ENCODE measurements at places on chromosomes 6 and 20.

DNA sequence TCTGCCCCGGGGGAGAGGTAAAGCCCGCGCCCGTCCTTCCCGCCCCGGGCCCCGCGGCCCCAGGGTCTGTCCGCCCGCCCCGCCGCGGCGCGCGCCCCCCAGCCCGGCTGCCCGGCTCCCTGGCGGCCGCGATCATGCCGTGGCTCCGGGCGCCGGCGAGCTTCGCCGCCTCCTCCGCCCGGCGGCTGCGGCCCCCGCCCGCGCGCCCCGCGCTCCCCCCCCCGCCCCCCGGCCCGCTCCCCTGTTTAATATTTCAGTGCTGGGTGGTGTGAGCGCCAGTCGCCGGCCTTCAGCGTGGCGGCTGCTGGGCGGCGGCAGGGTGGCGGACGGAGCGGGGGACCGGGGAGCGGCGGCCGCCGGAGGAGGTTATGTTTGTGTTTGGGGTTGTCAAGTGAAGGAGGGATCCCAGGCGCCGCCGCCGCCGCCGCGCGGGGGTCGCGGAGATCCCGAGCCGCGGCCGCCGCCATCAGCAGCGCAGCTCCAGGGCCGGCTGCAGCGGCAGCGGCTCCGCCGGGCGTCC lies at the start of gene HIVEP1:
HIVEP1 (plus strand) TSS at position 275 of the 520 bp plus-strand sequence. CDS start 3,317 bp downstream, outside the sequence.
- DNase-seq, result no peak

GRCh38 chr6:105318660-105319059 lies 84.2 kb downstream of the PREP start:
- DNase-seq, result no peak

DNA sequence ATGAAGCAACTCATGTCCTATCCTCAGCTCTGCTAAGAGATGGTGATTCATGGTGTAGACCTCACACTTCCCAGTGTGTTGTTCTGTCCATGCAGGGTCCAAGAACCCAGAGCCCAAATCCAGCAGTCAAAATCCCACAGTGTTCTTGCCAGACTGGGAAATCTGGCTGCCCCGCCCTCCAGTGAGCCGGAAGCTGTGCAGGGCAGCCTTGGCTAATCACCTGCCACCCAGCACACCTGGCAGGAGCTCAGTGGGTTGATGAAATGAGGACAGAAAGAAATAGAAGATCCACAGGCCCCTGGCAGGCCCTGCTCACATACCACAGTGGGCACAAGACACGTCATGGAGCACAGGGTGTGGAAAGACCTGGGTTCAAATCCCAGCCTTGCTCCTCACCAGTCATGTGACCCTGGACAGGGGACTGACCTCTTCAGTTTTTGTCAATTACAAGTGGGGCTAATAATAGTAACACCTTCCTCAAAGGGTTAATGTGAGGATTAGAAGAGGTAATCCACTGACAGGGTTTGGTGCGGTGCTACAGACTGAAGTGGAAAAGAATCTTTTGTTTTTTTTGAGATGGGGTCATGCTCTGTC lies 13.6 kb upstream of the GUCA1A start:
- no peak for DNase-seq

DNA sequence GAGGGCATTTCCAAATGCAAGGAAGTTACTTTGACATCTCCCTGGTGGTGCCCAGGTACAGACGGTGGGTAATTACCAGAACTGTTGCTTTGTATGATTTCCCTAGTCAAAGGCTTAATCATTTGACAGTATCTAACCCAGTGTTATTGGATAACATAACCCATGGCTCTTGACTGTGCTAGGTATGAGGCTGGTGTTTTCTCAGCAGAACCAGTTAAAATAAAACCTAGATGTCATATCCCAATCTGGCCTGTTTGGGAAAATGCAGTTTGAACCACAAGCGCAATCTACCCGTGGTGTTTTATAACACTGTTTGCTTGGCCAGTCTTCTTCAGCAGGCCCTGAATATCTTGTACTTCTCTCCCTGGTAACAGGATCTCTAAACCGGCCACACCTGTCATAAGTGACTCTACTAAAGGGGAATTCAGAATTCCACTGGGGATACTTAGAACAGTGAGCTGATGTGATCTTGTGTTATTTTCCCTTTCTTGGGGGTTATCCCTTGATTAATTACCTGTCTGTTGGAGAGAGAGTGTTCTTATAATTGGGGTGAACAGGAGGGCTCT lies 32.8 kb downstream of the PPP1R14C start:
- DNase-seq, result no peak

GRCh38 chr20:24456398-24456781 lies 13.0 kb upstream of the SYNDIG1 start:
- no peak for DNase-seq

DNA sequence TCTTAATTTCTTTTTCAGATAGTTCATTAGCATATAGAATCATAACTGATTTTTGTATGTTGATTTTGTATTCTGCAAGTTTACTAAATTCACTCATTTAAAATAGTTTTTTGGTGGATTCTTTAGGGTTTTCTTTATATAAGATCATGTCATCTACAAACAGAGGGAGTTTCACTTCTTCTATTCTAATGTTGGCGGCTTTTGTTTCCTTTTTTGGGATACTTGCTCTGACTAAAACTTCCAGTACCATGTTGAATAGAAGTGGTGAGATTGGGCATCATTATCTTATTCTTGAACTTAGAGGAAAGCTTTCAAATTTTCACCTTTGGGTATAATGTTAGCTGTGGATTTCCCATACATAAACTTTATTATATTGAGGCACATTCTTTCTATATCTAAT lies 296.9 kb downstream of the BCKDHB start:
- no peak for DNase-seq

DNA sequence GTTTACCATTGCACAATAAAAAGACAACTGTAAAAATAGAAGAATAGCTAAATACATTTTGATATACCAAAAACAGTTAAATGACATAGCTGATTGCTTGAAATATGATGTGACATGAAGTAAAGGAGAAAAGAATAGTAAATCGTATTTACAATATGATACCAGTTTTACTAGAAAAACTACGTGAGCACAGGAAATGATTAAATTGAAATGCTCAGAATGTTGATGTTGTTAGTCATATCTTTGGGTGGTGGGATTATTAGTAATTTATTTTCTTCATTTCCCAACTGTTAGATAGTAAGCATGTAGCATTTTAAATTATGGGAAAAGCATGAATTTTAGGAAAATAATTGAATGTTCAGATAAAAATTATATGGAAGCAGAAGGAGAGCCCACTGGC lies 268.3 kb upstream of the TAB2 start:
- DNase-seq, result no peak

DNA sequence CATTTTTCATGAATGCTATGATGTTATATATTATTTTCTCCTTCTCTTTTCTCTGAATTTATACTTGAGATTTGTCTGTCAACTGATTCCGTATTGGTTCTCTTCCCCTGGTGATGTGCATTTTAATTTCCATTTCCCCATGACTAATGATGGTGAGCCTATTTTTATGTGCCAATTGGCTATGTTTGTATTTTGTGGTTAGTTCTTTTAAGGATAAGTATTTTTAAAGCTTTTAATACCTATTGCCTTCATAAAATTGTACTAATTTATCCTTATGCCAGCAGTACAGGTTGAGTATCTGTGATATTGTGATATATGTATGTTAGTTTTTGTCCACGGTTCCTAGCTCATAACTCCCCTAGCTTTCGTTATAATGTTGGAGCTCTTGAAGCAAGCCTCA lies 2.8 kb downstream of the POLH start:
- DNase-seq, result no peak

DNA sequence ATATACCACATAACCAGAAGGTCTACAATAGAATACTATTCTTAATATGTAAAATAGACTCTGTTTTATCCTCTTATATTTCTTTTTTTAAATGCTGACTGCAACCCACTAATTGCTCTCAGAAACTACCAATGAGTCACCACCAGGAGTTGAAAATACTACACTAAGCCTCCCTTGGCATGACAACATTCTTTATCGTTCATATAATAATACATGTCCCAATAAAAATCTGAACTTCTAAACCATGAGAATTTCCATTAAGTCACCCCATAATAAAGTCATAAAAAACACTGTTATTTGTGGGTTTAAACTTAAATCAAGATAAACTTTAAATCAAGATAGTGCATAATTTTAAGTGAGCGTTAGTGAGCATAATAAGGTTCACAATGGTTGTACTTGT lies 4.2 kb downstream of the HACE1 start:
- no peak for DNase-seq

- no peak for DNase-seq
Observed at GRCh38 chr6:123928529-123928928, 124.9 kb downstream of the NKAIN2 start.

DNA sequence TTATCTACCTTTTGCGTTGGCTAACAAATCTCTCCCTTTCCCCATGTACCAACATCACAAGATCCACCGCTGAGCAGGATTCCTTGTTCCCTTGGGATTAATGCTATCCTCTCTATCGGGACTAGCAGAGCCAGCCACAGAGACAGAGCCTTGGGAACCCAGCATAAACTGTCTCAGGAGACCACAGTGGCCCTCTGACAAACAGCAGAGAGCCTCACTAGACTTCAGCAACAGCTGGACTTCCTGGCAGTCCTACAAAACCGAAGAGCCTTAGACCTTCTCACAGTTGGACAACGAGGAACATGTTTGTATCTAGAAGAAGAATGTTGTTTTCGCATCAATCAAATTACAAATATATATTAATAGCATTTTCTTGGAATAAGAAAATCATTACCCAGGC lies 39.6 kb upstream of the POU5F1 start:
- DNase-seq, result no peak

- DNase-seq, result no peak
Observed at GRCh38 chr6:166005944-166006899, 161.4 kb downstream of the TBXT start.

DNA sequence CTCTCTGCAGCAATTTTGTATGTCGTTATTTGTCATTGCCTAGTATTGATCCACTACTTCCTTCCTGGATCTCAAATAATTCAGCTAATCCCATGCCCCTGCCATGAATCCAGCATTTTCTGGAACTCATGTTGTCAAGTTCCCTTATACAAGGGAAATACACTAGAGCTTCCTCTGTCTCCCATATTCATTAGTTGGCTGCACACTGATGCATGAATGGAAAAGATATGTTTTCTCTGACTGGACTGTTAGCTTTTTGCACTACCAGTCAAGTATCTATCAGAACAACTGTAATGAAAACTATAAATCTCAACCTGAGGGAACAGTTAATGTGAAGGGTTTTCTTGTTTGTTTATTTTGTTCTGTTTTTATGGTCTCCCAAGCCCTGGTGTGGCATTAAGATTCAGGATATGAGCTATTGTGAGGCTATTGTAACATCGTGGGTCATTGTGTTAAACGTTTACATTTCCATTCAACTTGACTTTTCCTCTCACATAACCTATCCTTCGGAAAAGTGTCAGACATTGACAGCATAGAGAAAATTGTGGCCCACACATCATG lies 102.5 kb upstream of the FAM8A1 start:
- no peak for DNase-seq

GRCh38 chr20:10920396-10920795 lies 246.6 kb upstream of the JAG1 start:
- DNase-seq, result no peak

DNA sequence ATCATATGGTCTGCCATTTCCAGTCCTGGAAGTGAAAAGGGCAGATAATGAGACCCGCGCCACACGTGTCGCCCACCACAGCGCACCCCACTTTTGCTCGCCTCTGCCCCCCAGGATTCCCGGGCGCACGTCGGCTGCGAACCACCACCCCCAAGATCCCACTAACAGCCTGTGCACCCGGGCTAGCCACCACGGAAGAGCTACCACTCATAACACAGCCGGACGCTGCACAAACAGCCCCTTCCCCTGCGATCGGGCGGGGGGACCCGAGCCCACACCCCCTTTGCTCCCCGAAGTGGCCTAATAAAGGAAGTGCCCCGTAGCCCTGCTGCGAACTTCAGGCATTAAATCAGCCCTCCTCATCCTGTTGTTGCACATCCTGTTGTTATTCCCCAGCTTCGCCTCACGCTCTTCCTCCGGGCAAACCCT lies 506 bp downstream of the CITED2 start:
- DNase-seq, result no peak

DNA sequence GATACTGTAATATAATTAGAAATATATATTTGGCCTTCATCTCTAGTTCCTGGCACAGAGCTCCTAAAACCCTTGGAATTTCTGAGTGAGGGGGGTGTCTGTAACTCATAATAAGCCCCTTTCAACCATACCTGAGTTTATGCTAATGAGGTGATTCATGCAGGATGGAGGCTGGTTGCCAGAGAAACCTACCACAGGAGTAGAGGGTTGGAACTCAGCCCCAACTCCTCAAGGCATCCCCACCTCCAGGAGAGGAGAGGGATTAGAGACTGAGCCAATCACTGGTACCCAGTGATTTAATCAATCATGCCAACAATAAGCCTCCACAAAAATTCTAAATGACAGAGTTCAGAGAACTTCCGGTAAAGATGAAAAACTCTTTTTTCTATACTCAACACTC lies 17.5 kb downstream of the UQCC1 start:
- no peak for DNase-seq

DNA sequence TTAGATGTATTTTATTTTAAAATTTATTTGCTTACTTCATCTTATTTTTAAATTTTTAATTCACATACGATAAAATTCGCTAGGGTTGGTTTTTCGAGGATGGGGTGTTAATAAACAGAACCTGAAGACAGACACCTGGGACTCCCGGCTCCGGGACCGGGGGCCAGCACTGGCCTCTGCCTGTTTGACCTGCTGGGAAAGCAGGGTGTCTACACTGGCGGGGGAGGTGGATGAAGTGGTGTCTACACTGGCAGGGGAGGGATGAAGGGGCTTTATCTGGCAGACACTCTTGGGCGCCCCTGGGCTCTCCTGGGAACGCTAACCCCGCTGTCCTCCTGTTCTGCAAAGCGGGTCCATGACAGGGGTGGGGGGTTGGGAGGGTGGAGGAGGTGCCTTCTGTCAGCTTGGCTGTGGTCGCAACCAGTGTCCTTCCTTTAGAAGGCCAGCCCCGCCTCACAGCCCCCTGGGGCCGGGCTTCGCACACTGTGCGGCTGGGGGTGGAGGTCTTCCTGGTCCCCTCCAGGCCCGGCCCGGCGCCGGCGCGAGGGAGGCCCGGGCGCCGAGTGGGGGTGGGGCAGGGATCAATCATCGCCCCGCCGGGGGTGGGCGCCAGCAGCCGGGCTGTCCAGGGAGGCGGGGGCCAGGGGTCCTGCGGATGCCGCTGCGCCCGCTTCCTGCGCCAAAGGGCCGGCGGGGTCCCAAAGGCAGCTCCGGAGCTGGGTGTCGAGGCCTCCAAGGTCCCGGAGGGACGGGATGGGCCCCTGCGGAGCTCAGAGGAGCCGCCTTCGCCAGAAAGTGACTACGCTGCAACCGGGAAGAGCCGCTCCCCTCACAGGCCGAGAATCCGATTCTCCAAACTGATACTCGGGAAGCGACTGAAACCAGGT lies 1.8 kb downstream of the GATA5 start:
- no peak for DNase-seq

DNA sequence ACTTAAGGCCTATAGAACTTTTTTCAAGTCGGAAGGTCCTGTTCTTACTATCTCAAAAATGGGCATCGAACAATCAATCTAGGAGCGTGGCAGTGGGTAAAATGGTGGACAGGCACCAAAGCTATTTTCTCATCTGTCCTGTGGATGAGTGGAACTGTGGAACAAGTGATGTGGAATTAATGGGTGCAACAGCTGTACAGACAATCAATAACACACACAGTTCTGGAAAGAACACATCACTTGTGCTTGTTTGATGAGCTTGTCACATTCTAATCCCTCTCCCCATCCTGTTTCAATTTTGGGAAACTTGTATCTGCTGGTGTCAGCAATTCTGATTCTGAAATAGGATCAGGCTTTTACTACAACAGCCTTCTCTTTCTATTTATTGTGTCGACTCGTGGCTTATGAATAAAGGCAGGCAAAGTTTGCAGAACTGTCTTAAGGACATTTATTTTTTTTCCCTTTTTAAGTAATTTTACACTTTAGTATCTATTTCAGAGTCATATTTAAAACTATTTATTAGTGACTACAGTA lies 11.5 kb downstream of the RBM24 start:
- no peak for DNase-seq
